Right cardiac atrium (tissue), 5 donors: ENCODE measurements at places on chromosomes 11 and 22. TPM values are rescaled to one million over a fixed set of nuclear protein-coding genes. Genes with fewer than 3 reads are reported as not detected.
A peak's percentile ranks its signal among the peaks of the same experiment; 100 is the strongest.

- peak; percentile 94 for DNase-seq
Measured at GRCh38 chr11:14907411-14908213, 15.6 kb upstream of the CYP2R1 start.

OR10A2 gene
- not detected for total RNA-seq

FXYD6 gene
- total RNA-seq: 36.1 TPM

PPFIA1 gene
- 36.7 TPM for total RNA-seq
